ENCODE measurements at places on chromosomes 12 and 14.

GRCh38 chr12:132700212-132700822 lies 10.3 kb upstream of the PGAM5 start:
- no peak for DNase-seq

GRCh38 chr14:55705651-55706364 lies 125.8 kb downstream of the KTN1 start:
- no peak for DNase-seq

- DNase-seq: peak; percentile 23
Observed at GRCh38 chr12:113260127-113260526, 38.9 kb downstream of the TPCN1 start.

GRCh38 chr14:46920542-46920941 lies 269.0 kb upstream of the RPL10L start:
- DNase-seq: no peak

GRCh38 chr12:80234667-80235066 lies 135.3 kb downstream of the OTOGL start:
- no peak for DNase-seq

DNA sequence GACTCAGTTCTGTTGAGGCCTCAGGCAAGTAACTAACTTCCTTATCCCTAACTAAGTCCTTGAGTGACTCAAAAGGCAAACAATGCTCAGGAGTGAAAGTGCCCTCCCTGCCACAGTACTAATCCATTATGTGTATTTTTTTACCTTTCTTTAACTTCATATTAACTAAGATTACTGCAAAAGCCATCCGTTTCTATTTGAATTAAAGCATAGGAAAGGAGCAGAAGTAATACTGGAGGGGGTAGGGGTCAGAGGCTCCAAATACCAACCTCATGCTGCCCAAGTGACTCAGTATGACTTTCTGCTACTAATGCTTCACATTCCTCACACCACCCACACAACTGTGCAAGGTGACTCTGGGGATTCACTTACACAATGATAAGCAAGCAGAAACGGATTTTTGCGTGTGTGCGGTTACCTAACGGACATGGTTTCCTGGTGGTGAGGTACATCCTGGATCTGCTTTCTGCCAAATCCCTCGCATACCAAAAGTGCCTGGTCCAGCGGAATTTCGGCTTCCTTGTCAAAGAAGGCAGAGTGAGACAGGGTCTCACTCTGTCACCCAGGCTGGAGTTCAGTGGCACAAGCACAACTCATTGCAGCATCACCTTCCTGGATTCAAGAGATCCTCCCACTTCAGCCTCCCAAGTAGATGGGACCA lies 25.1 kb downstream of the MOK start:
- DNase-seq: no peak

GRCh38 chr12:115941362-115941761 lies 336.1 kb downstream of the MED13L start:
- DNase-seq: no peak

- no peak for DNase-seq
Observed at GRCh38 chr12:47032644-47033043, 46.8 kb upstream of the PCED1B start.

GRCh38 chr14:91694643-91695042 lies 37.2 kb downstream of the CATSPERB start:
- no peak for DNase-seq

DNA sequence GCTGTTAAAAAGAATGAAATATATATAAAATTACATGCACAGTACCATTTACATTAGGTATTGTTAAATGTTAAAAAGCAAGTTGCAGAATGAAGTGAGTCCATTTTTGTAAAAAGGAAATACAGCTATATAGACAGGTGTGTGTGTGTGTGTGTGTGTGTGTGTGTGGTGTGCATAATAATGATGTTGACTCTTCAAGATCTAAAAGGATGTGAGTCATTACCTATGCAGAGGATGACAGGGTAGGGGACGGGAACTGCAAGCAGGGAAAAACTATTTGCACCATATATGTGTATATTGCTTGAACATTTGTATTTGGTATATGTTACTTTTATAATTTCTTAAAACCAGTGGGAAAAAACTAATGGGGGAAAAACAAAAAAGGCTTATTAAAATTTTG lies 3.1 kb downstream of the C14orf39 start:
- DNase-seq: no peak

- DNase-seq: no peak
Observed at GRCh38 chr14:90649083-90649482, 167.1 kb downstream of the TTC7B start.

DNA sequence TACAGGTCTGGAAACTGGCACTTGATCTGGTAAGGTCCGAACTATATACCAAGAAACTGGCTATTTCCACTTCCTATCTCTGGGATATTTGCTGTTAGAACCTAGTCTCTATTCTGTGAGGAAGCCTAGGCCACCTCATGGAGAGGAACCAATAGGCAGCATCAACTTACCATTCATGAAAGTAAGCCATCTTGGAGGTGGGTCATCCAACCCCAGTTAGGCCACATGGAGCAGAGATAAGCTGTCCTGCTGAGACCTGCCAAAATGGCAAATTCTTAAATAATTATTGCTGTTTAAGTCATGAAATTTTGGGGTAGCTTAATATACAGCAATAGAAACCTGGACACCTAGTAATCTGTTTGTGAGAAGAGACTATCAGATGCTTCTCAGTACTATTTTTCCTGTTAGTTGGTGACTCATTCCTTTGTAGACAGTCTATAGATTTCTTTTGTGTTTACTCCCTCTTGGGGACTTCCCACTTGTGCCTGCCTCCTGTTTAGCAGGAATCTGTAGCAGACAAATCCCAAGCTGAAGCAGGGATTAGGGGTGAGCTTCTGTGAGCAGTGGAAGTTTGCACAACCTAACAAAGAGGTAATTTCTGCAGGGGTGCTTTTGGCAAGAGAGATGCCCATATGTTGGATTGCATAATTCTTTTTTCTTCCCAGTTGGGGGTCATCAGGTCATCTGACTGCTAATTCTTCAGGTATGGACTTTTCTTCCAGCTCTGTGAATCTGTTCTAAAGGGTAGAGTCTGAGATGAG lies 136.8 kb downstream of the IGF1 start:
- DNase-seq: no peak

GRCh38 chr14:101174522-101174838 lies 271.0 kb upstream of the RTL1 start:
- DNase-seq: no peak

DNA sequence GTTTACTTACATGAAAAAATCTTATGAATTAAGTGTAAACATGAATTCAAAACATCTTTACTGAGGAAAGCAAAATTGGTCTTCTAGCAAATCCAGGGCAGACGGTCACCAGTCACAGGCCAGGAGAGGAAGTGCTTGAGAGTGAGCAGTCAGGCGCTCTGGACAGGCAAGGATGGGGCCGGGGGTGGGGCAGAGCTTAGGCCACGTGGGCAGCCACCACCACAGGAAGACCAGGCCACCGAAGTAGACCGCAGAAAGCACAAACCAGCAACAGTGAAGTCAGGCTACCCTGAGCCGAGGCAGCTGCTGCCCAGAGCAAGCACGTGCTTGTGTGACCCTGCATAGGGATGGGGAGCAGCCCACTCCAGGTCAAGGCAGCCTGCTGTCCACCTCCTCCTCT lies 33.5 kb downstream of the SLC6A12 start:
- no peak for DNase-seq

- no peak for DNase-seq
Observed at GRCh38 chr12:42790761-42791151, 201.2 kb upstream of the PRICKLE1 start.

DNA sequence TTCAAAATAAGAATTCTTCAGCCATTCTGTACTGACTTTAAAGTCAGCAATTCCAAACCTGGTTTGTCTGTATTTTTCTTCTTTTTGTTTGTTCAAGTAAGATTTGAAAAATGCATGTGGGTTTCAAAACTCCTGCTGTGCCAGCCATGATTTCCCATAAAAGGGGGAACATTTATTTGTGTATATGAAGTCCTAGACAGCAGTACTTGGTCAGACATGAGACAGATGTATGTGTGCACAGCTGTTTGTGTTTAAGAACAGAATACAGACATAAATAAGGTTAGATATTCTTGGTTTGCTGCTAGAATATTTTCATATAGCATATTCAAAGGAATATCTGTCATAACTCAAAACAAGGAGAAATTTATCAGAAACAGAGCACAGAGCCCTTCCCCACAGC lies 236.0 kb downstream of the ADAMTS20 start:
- DNase-seq: no peak

DNA sequence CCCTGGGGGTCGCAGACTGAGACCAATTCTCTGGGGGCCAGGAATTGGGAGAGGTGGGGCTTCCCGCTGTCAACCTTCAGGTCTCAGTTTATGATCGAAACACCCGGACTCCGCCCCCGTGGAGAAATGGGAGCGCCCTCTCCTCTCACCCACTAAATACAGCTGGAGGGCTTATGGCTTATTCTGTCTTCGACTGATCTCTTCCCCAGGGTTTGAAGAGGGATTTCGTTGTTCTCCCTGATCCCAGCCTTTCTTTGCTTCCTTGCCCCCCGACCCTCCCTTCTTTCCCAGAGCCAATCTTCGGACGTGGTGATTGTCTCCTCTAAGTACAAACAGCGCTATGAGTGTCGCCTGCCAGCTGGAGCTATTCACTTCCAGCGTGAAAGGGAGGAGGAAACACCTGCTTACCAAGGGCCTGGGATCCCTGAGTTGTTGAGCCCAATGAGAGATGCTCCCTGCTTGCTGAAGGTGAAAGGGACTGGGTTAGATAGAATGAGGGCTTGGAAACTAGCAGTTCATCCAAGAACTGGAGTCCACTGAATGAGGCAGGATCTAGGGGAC lies 607 bp downstream of the OS9 start:
- no peak for DNase-seq

- no peak for DNase-seq
Observed at GRCh38 chr14:68703093-68703492, 89.8 kb downstream of the ZFP36L1 start.

- peak; percentile 27 for DNase-seq
Observed at GRCh38 chr14:60734465-60735242, at the start of gene MNAT1. Gene MNAT1, plus strand, starts transcription at chr14:60734761. Its CDS starts 102 bp downstream, at chr14:60734863.

- DNase-seq: no peak
Observed at GRCh38 chr12:103908877-103909276, 21.3 kb upstream of the HSP90B1 start.

DNA sequence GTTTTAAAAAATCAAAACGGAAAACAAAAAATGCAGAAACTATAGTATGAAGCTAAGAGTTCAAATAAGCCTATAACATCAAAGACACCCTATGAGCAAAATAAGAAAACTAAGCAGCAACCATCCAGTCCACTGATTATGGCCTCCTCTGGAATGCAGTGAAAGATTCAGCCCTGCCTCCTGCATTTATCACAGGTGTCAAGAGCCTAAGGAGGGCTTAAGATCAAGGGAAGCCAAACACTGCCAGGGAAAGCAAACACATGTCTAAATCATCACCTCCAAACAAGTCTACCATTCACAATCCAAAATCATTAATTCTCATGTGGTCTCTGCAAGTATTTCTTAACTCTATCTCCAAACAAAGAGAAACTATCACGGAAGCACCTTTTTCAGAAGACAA lies 28.4 kb downstream of the SARNP start:
- DNase-seq: no peak

GRCh38 chr14:53048631-53049030 lies 97.8 kb upstream of the FERMT2 start:
- no peak for DNase-seq

DNA sequence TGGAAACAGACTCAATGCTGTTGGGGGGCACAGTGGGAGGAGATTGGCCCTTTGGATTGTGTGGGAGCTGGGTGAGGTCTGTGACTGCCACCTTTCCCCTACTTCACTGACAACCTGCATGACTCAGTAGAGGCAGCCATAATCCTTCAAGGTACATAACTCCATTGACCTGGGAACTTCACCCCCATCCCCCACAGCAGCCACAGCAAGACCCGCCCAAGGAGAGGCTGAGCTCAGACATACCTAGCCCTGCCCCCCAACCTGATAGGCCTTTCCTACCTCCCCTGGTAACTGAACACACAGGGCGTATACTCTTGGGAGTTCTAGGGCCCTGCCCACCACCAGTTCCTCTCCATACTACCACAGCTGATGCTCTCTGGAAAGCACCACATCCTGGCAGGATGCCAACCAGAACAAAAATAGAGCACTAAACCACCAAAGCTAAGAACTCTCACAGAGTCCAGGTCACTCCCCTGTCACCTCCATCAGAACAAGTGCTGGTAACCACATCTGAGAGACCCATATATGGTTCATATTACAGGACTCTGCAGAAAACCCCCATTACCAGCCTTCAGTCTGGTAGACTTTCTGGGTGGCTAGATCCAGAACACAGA lies 703.9 kb downstream of the FSCB start:
- no peak for DNase-seq

DNA sequence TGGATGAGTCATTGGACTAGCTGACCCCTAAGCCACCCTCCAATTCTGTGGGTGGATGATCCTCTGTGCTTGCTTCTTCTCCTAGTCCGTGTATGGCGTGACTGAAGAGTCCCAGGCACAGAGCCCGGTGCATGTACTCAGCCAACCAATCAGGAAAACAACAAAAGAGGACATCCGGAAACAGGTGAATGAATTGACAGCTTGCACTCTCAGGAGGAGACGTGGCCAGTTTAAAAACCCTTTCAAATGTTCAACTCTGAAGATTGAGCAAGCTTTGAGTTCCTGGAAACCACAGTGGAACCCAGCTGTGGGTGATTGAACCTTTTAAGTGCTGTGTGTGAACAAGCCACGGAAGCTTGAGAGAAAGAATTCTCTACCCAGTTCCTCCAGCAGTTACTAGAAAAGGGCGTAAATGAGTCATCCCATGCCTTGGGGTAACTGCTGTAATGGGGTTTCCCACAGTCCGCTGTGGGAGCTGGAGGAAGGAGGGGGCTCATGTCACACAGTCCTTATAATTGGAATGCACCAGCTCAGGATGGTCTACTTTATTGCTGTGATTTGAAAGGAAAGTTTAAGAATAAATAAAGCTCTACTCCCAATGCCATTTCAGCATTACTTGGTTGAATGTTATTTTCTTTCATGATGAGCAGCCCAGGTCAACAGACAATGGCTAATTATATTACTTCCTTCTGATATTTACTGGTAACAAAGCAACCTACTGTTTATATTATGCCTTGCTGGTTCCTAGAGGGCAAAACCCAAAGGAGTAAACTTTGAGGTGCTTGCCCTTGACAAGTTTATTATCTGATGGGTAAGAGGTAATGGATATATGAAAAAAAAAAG lies 417.0 kb downstream of the DPF3 start:
- no peak for DNase-seq

DNA sequence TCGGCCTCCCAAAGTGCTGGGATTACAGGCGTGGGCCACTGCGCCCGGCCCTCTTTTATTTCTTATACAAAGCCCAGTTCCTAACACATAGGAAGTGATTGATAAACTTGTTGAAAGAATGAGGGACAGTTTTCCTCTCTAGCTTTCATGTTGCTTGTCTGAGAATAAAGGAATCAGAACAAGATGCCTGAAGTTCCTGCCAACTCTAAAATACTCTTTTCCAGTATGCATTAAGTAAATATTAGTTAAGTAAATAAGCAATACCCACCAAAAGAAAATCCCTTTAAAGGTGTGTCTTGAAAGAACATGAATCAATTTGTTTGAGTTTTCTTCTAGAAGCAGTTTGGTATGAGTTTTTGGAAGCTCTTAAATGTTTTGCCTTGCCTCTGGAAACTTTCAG lies 24.4 kb upstream of the CD27 start:
- no peak for DNase-seq

GRCh38 chr12:45660330-45660729 lies 69.2 kb upstream of the ARID2 start:
- DNase-seq: no peak

- DNase-seq: no peak
Observed at GRCh38 chr12:47986291-47986660, 18.0 kb downstream of the COL2A1 start.

GRCh38 chr12:32332446-32332845 lies 66.9 kb upstream of the FGD4 start:
- DNase-seq: no peak

Measured in C1 segment of cervical spinal cord (tissue), 14 donors.